T-helper 2 cell treated with Interferon-gamma antibody and Interleukin-4, amounts not matched to agents 5 μg/mL and 100 μg/mL, for 36 hours (primary cell): ENCODE measurements at places on chromosomes 4 and X.

GRCh38 chr4:176137631-176138030 lies 57.8 kb downstream of the SPATA4 start:
- no peak overlapping the region for H3K4me3 ChIP-seq
- no peak for DNase-seq
- H3K36me3 ChIP-seq, result no peaks in the 10 kb centered on the region
- no peaks in the 10 kb centered on the region for H3K27me3 ChIP-seq

- H3K36me3 ChIP-seq, result no peaks in the 10 kb centered on the region
- H3K27me3 ChIP-seq, result no peaks in the 10 kb centered on the region
- DNase-seq, result no peak
- H3K4me3 ChIP-seq, result no peak overlapping the region
- no peaks in the 10 kb centered on the region for H3K4me1 ChIP-seq
These were observed 29.7 kb downstream of the SLIT2 start for GRCh38 chr4:20281453-20281852.

DNA sequence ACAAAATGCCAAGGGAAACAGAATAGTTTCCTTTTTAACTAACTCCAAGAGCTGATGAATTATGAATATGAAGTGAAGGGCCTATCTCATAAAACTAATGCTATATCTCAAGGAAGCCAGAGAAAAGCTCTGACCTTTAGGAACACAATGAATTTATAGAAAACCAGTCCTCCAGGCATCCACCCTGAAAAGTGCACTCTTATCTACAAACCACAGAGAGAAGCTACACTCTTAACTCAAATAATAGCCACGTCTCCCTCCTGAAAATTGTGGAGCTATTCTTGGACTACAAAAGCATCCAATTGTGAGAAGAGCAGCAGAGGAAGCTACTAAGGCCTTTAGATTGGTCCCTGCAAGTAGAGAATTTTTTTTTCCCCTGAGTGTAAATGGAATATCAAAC lies 253.9 kb downstream of the IL15 start:
- no peaks in the 10 kb centered on the region for H3K27me3 ChIP-seq
- no peak overlapping the region for H3K4me3 ChIP-seq
- no peak overlapping the region for H3K27ac ChIP-seq
- DNase-seq, result no peak

- no peaks in the 10 kb centered on the region for H3K4me1 ChIP-seq
- H3K27me3 ChIP-seq, result no peaks in the 10 kb centered on the region
- H3K4me3 ChIP-seq, result no peak overlapping the region
- no peak overlapping the region for H3K27ac ChIP-seq
- H3K36me3 ChIP-seq, result no peaks in the 10 kb centered on the region
- no peak for DNase-seq
These were observed 305.4 kb upstream of the LDB2 start for GRCh38 chr4:17203797-17204196.

GRCh38 chrX:113804819-113805218 lies 779.1 kb upstream of the HTR2C start:
- H3K27me3 ChIP-seq, result no peaks in the 10 kb centered on the region
- H3K36me3 ChIP-seq, result no peaks in the 10 kb centered on the region
- H3K4me3 ChIP-seq, result no peak overlapping the region
- H3K4me1 ChIP-seq, result no peaks in the 10 kb centered on the region

DNA sequence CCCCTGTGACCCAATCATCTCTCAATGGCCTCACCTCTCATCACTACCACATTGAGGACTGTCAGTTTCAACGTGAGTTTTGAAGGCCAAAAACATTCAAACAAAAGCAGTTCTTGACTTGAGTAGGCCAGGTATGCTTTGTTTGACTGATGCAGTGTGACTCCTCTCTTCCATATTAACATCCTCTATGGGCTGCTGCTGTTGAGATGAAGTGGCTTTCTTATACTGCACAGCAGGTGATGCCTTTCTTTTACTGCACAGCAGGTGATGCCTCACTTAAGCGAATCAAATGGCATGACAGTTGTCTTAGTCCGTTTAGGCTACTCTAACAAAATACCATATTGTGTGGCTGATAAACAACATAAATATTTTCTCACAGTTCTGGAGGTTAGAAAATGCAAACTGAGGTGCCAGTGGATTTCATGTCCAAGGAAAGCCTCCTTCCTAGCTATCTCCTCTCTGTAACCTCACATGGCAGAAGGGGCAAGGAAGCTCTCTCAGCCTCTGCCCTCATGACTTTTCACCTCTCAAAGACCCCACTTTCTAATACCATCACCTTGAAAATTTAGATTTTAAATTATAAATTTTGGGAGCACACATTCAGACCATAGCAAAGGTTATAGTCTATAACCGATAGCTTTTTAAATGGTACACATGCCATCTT lies 2267.9 kb upstream of the AGA start:
- no peak overlapping the region for H3K27ac ChIP-seq
- H3K4me3 ChIP-seq, result no peak overlapping the region
- H3K36me3 ChIP-seq, result no peaks in the 10 kb centered on the region
- no peaks in the 10 kb centered on the region for H3K4me1 ChIP-seq

- H3K36me3 ChIP-seq, result no peaks in the 10 kb centered on the region
- H3K27ac ChIP-seq, result no peak overlapping the region
- H3K4me1 ChIP-seq, result no peaks in the 10 kb centered on the region
- H3K27me3 ChIP-seq, result no peaks in the 10 kb centered on the region
- no peak overlapping the region for H3K4me3 ChIP-seq
These were observed 287.8 kb downstream of the ZNF674 start for GRCh38 chrX:46257451-46257879.

- no peaks in the 10 kb centered on the region for H3K36me3 ChIP-seq
- peaks cover 11% of the 10 kb centered on the region for H3K27me3 ChIP-seq
- DNase-seq, result no peak
- no peak overlapping the region for H3K4me3 ChIP-seq
- H3K4me1 ChIP-seq, result peaks cover under 1% of the 10 kb centered on the region
These were observed 5.2 kb upstream of the SLC2A9 start for GRCh38 chr4:10026485-10026884.

GRCh38 chr4:8120501-8120900 lies 38.1 kb downstream of the ABLIM2 start:
- no peak overlapping the region for H3K4me3 ChIP-seq
- H3K27me3 ChIP-seq, result no peaks in the 10 kb centered on the region
- H3K27ac ChIP-seq, result no peak overlapping the region
- no peaks in the 10 kb centered on the region for H3K36me3 ChIP-seq
- peaks cover 3% of the 10 kb centered on the region for H3K4me1 ChIP-seq

DNA sequence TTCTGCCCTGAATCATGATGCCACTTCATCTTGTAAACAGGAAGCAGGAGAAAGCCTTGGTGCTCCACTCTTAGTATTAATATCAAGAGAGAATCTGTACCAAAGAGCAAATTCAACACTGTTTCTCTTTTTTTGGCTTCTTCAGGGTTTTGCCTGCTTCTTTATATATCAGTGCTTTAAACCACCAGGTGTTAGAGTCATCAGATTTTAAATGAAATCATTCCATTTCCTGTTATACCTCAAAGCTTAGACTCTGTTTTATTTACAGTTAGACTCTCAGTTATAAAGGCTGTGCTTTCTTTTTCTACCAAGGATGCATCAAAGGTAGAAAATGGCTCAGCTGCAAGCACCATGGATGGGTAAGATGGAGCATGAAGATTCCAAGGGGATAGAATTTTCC lies 350.9 kb downstream of the CAMK2D start:
- H3K4me3 ChIP-seq, result no peak overlapping the region
- peaks cover 6% of the 10 kb centered on the region for H3K4me1 ChIP-seq
- peaks cover 3% of the 10 kb centered on the region for H3K27me3 ChIP-seq
- H3K36me3 ChIP-seq, result no peaks in the 10 kb centered on the region
- DNase-seq, result no peak
- H3K27ac ChIP-seq, result no peak overlapping the region

- H3K27me3 ChIP-seq, result no peaks in the 10 kb centered on the region
- no peaks in the 10 kb centered on the region for H3K36me3 ChIP-seq
- peaks cover 1% of the 10 kb centered on the region for H3K4me1 ChIP-seq
These were observed 19.3 kb upstream of the CLNK start for GRCh38 chr4:10703766-10704429.

DNA sequence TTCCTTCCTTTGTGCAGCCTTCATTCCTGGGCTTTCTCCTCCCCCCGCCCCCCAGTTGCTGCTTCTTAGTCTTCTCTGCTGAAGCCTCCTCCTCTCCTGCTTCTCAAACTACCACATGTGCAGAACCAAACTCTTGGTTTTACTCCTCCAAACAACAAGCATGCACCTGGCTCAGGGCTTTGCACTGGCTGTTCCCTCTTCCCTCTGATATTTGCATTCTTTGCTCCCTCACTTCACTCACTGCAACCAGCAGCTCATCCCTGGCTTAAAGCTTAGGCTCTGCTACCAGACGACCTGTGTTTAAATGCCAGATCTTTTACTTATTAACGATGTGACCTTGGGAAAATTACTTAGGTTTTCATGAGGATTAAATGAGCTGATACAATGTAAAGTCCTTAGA lies 51.4 kb downstream of the MED28 start:
- peaks cover 2% of the 10 kb centered on the region for H3K27me3 ChIP-seq
- H3K4me1 ChIP-seq, result no peaks in the 10 kb centered on the region
- H3K4me3 ChIP-seq, result no peak overlapping the region
- no peak for DNase-seq
- H3K27ac ChIP-seq, result no peak overlapping the region

DNA sequence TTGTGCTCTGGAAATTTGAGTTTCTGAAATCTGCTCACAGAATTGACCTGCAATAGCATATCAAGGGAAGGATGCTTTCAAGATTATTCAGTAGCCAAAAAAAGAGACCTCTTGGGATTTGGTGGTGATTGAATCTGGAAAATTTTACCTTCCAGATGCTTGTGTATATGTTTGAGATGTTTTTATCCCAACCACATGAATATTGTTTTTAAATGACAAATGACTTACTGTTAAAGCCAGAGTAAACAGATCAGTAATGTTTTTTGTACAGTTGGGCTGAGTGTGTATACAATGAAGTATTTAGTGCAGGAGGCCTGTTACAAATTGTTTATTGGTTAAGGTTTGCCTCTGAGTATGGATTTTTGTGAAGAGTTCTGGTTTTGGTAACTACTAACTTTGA lies 126.5 kb downstream of the CBR4 start:
- H3K4me3 ChIP-seq, result no peak overlapping the region
- H3K27ac ChIP-seq, result no peak overlapping the region
- H3K27me3 ChIP-seq, result peaks cover 14% of the 10 kb centered on the region
- peaks cover 15% of the 10 kb centered on the region for H3K4me1 ChIP-seq

GRCh38 chr4:743463-744211 lies 38.0 kb downstream of the PCGF3 start:
- H3K4me1 ChIP-seq, result peaks cover 2% of the 10 kb centered on the region
- no peak overlapping the region for H3K4me3 ChIP-seq
- H3K27me3 ChIP-seq, result no peaks in the 10 kb centered on the region
- H3K27ac ChIP-seq, result no peak overlapping the region
- H3K36me3 ChIP-seq, result peaks cover 18% of the 10 kb centered on the region
- no peak for DNase-seq

DNA sequence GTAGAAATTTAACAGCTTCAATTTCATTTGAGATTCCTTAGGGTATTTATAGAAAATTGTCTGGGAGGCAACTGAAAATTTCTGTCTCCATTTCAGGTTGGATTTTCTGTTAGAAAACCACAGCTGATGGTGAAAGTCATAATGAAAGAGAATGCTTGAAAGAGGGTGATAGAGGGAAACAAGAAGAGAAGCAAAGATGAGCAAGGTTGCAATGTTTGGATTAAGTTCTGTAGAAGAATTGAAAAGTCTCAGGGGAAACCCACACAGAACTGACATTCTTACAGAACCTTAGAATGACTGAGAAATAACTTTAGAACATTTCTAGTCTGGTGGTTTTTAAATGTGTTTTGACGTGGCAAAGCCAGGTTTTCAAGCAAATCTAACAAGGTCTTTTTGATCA lies 14.7 kb downstream of the GBA3 start:
- no peak for DNase-seq
- peaks cover 14% of the 10 kb centered on the region for H3K4me1 ChIP-seq
- no peaks in the 10 kb centered on the region for H3K36me3 ChIP-seq
- peak overlapping the region; percentile 2 for H3K4me3 ChIP-seq
- H3K27ac ChIP-seq, result peak overlapping the region; percentile 22

GRCh38 chr4:1192091-1192492 lies 19.7 kb upstream of the SPON2 start:
- H3K4me3 ChIP-seq, result no peak overlapping the region
- no peak overlapping the region for H3K27ac ChIP-seq
- peaks cover 23% of the 10 kb centered on the region for H3K36me3 ChIP-seq
- H3K4me1 ChIP-seq, result peaks cover 19% of the 10 kb centered on the region

GRCh38 chr4:170497112-170497511 lies 407.4 kb upstream of the AADAT start:
- no peak for DNase-seq
- H3K36me3 ChIP-seq, result no peaks in the 10 kb centered on the region
- no peaks in the 10 kb centered on the region for H3K27me3 ChIP-seq
- H3K4me1 ChIP-seq, result no peaks in the 10 kb centered on the region
- H3K27ac ChIP-seq, result no peak overlapping the region
- H3K4me3 ChIP-seq, result peak overlapping the region; percentile 74

GRCh38 chrX:287670-288069 lies 6.5 kb downstream of the PLCXD1 start:
- peaks cover 40% of the 10 kb centered on the region for H3K36me3 ChIP-seq
- H3K27ac ChIP-seq, result no peak overlapping the region
- peaks cover 13% of the 10 kb centered on the region for H3K4me1 ChIP-seq
- DNase-seq, result no peak

- no peaks in the 10 kb centered on the region for H3K36me3 ChIP-seq
- no peaks in the 10 kb centered on the region for H3K4me1 ChIP-seq
- no peak overlapping the region for H3K27ac ChIP-seq
- H3K27me3 ChIP-seq, result no peaks in the 10 kb centered on the region
- H3K4me3 ChIP-seq, result no peak overlapping the region
These were observed 22.2 kb downstream of the C4orf50 start for GRCh38 chr4:5995901-5996623.

DNA sequence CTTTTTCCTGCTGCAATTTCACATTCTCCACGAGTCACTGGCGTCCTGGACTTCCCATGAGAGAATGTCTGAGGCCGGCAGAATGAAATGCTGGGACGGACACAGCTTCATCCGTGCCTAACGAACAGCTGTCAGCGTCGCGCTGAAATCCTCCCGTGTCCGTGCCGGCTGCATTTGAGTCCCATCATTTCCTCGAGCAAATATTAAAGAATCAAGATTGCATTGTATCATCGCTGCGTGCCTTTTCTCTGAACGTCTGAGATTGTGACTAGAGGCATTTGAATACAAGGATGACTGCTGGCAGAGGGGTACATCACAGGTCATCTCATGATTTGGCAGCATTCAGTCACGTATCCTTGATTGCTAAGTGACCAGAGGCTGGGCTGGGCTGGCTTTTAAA lies 279.9 kb downstream of the ASMT start:
- no peaks in the 10 kb centered on the region for H3K27me3 ChIP-seq
- no peak for DNase-seq
- H3K27ac ChIP-seq, result no peak overlapping the region
- H3K36me3 ChIP-seq, result no peaks in the 10 kb centered on the region
- H3K4me1 ChIP-seq, result no peaks in the 10 kb centered on the region

- no peaks in the 10 kb centered on the region for H3K27me3 ChIP-seq
- H3K4me1 ChIP-seq, result peaks cover 9% of the 10 kb centered on the region
- no peak overlapping the region for H3K4me3 ChIP-seq
- peaks cover 28% of the 10 kb centered on the region for H3K36me3 ChIP-seq
- no peak overlapping the region for H3K27ac ChIP-seq
These were observed 22.8 kb downstream of the RAB28 start for GRCh38 chr4:13461191-13461905.

DNA sequence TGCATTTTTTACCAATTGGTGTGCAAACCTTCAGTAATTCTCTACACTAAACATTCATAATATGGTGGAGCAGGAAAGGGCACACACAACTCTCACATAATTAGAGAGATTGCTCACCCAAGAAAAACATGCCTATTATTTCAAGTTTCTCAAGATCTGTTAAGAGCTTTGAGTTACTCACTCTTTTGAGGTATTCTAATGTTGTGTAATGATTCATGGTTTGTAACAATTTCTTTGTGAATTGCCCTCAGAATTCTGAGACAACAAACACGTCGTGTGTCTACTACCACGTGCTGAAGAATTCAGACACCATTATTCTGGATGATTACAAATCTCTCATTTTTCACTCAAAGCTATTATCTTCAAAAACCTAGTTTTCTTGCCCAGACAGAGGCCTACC lies 82.8 kb downstream of the PDGFC start:
- no peak overlapping the region for H3K27ac ChIP-seq
- no peaks in the 10 kb centered on the region for H3K36me3 ChIP-seq
- no peaks in the 10 kb centered on the region for H3K27me3 ChIP-seq
- H3K4me1 ChIP-seq, result no peaks in the 10 kb centered on the region
- H3K4me3 ChIP-seq, result no peak overlapping the region
